GM23338 (cell line): ENCODE measurements at places on chromosomes 4 and X. TPM values are rescaled to one million over a fixed set of nuclear protein-coding genes. Genes with fewer than 3 reads are reported as not detected.

GRCh38 chrX:133985164-133985966 lies at the start of gene GPC3:
GPC3 (minus strand) TSS chrX:133985594.
- peak; percentile 77 for DNase-seq

GRCh38 chr4:2651546-2651945 lies 104.6 kb downstream of the TNIP2 start:
- DNase-seq, result no peak

DNA sequence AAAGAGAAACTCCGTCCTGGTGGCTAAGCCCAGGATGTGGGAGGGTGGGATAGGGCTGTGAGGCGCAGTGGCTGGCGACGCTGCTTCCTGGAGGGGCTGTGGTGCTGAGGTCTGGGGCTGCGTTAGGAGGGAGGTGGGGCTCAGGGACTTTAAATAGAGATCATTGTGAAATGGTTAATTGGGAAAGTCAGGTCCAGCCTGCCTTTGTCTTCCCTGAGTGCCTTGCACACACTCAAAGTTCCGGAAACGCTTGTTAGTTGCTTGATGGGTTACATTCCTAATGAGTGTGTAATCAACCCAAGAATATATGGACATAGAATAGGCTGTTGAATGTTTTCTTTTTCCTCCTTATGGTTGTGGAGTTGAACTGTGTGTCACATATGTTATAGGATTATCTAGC lies 55.7 kb upstream of the CLDN34 start:
- no peak for DNase-seq

DNA sequence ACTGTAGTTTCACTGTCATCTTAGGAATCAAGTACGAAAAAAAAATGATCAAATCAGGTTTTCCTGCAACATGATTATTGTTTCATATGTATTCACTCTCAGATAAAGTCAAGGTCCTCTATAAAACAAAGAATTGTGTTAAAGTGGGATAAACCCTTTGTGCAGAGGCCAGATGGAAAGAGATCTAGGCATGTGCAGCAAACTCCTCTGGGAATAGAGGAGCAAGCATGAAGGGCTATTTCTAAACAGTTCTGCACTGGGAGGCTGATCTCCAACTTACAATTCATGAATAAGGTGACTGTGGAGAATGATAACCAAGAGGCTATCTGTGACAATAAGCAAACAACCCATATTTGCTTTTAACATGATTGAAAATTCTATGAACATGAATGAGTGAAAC lies 2.4 kb upstream of the WDFY3 start:
- DNase-seq, result no peak

- no peak for DNase-seq
Measured at GRCh38 chr4:37667197-37668100, 18.7 kb downstream of the RELL1 start.

- DNase-seq, result no peak
Measured at GRCh38 chr4:56817840-56818491, 3.5 kb downstream of the SPINK2 start.

NHS gene
- total RNA-seq, result 5.6 and 8.2 TPM in 2 replicates

CFAP99 gene
- total RNA-seq, result not detected in 2 replicates

SMAD1 gene
- 30.3 and 33.6 TPM in 2 replicates for total RNA-seq

MAGEE1 gene
- 10.0 and 11.6 TPM in 2 replicates for total RNA-seq

CSAG2 gene
- total RNA-seq, result not detected in 2 replicates

RRH gene
- not detected in 2 replicates for total RNA-seq

EVC2 gene
- total RNA-seq, result 6.8 and 11.5 TPM in 2 replicates
